ENCODE measurements at places on chromosomes 3 and 15.

DNA sequence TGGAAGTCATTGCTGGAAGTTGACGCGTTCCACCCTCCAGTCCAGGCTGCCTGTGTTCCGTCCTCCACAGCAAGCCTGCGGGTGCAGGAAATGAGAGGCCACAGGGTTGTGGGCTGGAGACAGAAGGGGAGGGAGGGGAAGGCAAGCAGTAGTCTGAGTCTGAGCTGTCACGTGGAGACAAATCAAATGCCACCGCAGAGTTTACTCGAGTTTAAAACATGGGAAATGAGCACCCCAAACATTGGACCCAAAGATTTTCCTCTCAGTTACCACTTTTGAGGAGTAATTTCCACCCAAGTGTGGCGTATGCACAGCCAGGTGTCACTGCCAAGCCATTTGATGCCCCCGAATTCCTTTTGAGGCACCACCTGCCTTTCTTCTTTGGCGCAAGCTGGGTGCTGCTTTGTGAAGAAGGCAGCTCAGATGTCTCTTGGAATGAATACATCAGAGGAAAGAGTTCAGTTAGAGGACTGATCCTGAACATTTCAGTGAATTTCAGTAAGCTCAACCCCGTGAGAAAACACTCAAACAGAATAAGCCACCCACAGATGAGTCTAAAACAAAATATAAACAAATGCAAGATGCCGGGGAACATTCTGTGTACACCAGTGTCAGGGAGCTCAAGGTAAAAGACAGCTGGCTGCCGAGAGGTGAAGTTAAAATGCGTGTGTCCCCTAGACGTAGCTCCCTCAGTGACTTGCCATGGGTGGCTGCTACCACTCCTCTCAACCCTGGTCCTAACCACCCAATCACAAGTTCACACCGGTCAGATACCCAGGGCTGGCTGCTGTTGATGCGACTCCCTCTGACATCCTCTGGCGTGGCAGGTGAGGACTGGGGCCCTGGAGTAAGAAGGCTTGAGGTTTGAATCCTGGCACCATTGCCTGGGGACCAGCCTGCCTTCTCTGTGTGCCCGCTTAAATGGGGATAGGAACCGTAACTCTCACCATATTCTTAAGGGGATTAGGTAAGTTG, 203.8 kb downstream of the UACA start:
- DNase-seq: peak; percentile 69

- no peak for DNase-seq
These were observed 11.8 kb downstream of the MESP2 start for GRCh38 chr15:89787944-89788343.

- DNase-seq: no peak
These were observed 27.8 kb upstream of the FLNB start for GRCh38 chr3:57980416-57980815.

GRCh38 chr15:75982468-75982867, 29.8 kb downstream of the NRG4 start:
- DNase-seq: no peak

- peak; percentile 31 for DNase-seq
These were observed 18.6 kb upstream of the DNAAF4 start for GRCh38 chr15:55526559-55527036.

DNA sequence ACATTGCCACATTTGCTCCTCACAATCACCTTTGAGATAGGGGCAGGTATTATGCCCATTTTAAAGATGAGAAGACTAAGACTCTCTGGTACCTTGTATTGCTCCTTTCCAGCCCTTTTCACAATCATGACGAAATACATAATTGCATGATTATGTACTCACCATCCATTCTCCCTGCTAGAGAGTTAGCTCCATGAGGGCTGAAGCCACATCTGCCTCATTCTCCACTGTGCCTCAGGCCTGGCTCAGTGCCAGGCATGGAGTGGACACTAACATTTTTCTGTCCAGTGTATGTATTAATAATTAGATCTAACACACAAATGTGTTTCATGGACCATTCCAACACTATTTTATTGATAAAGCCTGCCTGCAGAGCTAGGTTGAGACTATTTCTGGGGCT, 191.4 kb downstream of the MINAR1 start:
- DNase-seq: no peak

- no peak for DNase-seq
These were observed 33.4 kb upstream of the CRBN start for GRCh38 chr3:3212781-3213440.

DNA sequence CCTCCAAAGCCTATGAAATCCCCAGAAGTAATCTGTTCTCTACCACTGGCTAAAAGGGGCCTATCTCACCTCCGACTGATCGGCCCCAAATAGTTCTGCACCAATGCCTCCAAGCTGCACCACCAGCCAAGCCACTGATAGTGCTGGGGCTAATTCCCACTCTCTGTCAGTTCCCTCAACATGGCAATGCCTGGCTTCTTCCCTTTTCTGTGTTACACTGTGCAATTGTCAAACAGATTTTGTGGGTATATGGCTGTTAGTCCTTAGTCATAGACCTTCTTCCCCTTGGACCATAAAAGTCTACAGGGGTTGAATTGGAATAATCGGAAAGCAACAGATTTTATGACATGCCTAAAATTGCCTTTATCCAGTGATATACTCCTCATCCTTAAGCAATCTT, 9.3 kb upstream of the UBE2E2 start:
- no peak for DNase-seq

- no peak for DNase-seq
These were observed 63.2 kb downstream of the MCTP2 start for GRCh38 chr15:94294556-94294955.

DNA sequence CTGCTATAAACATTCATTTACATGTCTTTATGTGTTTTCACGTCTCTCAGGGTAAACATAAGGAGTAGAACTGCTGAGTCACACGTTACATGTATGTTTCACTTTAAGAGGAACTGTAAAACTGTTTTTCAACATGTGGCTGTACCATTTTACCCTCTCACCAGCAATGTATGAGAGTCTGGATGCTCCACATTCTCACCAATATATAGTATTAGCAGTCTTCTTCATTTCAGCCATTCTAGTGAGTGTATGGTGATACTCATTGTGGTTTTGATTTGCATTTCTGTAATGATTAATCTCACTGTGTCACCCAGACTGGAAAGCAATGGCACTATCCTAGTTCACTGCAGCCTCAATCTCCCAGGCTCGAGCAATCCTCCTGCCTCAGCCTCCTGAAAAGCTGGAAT, 37.1 kb downstream of the PHC3 start:
- DNase-seq: no peak

GRCh38 chr3:55165704-55166405, 238.0 kb upstream of the LRTM1 start:
- DNase-seq: no peak

DNA sequence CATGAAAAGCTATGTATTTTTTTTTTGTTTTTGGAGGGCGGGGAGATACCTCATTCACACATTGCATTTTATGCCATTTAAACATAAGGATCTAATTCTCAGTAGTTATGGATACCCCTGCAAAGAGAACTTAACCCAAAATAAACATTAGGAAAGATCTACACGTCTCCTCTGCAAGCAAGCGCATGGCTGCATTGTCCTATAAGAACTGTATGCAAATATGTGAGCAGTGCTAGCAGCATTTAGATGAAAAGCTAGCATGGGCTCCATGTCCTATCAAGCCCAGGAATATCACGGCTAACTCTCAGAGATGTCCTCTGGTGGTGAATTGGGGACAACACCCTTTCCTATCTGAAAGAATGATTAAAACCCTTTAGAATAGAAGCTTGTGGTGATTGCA, 292.8 kb downstream of the MEX3B start:
- no peak for DNase-seq

GRCh38 chr3:185489462-185489861, 9.4 kb downstream of the TMEM41A start:
- DNase-seq: no peak

- DNase-seq: no peak
These were observed 1.7 kb downstream of the THSD4 start for GRCh38 chr15:71116942-71117341.

- DNase-seq: no peak
These were observed 470.2 kb upstream of the RASGRP1 start for GRCh38 chr15:39034816-39035215.

Data from CD4-positive, alpha-beta T cell treated with Interleukin-21 for 1 hour (primary cell).